ENCODE measurements at places on chromosomes 4 and X.
A peak's percentile ranks its signal among the peaks of the same experiment; 100 is the strongest.

DNA sequence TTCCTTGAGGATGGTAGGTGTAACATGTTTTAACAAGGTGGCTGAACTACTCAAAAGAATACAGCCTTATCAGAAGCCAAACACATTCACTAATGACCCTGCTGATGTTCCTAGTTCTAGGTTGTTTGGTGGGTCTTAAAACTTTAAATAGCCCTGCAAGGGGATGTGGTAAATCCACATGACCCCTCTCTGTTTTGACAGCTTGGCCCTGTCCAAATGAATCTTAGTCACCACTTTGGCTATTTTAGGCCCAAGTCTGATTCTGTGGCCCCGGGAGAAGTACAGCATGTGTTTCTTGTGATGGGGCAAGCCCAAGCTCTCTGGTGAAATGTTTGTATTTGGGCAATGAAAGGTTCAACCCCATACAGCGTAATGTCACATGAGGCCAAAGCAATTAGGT lies 54.5 kb upstream of the GPR34 start:
- DNase-seq, result no peak

DNA sequence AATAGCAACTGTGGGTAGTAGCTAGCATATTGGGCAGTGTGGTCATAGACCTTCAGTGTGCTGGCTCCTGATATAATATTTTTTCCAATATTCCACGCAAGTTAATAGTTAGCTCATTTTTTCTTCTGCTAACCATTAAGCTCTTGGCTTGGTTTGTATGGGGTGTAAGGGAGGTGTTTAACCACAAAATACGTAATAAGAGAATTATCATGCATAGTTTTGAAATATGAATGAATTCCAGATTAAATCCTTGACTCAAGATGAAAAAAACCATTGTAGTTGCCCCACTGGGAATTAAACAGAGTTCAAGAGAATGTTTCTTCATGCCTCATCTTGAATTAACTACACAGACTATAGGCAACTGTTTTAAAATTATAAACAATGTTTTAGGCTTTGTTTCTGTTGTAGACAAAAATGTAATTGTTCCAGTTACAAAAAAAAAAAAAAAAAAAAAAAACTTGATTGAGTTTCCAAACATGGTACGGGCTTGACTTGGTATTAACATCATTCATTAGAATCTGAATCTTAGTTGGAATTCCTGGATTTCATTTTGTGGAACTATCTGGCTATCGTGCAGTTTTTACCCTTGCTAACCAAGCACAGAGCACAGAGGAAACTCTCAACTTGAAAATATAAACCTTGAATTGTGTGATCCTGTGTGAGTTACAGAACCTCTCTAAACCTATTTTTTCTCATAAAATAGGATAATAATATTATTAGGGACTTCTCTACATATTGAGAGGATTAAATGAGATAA lies 28.4 kb downstream of the CXCL1 start:
- no peak for DNase-seq

DNA sequence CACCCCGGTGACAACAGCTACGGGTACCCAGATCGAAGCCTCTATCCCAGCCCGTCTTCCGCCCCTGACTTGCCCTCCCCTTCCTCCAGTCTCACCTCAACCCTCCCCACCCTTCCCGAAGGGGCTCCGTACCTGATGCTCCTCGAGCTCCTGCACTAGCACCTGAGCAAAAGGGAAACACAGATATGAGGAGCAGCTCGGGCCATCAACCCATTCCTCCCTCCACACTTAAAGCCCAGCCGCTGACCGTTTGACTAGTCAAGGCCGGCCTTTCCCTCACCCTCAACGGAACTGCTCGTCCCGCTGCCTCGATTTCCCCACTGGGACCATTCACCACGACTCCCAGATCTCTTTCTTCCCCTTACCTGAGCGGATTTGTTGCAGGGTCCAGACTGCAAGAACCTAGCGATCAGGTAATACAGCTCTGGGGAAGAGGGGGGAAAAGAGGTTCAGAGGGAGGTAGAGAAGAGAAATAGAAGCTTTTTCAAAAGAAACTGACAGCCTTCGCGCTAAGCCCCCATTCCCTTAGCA lies 731 bp downstream of the BRWD3 start:
- DNase-seq, result no peak

GRCh38 chrX:7076245-7076661 lies 71.3 kb upstream of the STS start:
- no peak for DNase-seq

GRCh38 chr4:188819233-188819632 lies 680.0 kb downstream of the TRIML1 start:
- DNase-seq, result no peak

GRCh38 chrX:554271-554670 lies 76.3 kb upstream of the SHOX start:
- DNase-seq, result no peak

- peak; percentile 1 for DNase-seq
Observed at GRCh38 chrX:100615005-100615404, 21.6 kb downstream of the TSPAN6 start.

GRCh38 chr4:2087170-2087569 lies 28.0 kb downstream of the NAT8L start:
- DNase-seq, result no peak

DNA sequence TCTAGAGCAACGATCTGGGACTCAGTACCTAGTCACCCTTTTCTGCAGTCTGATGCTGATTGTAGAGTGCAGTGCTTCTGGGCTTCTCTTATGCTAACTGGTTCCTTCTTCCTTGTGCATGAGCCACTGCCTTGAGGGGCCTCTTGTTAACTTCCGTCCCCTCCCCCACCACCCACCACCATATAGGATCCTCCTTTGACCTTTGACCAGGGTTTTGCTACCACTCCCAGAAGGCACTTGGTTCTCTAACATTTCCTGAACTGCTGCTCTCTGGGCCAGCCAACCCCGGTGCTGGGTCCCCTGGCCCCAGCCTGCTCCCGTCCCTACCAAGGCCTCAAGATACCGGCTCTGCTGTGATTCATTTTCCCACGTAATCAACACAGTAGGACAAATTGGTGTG lies 104.6 kb upstream of the KLF3 start:
- no peak for DNase-seq

GRCh38 chr4:5079581-5079980 lies 28.3 kb downstream of the STK32B start:
- DNase-seq, result no peak

All from HL-60 (cell line).